Activated T-cell treated with anti-CD3 and anti-CD28 coated beads, Interleukin-2, amount 50 U/mL, for 72 hours (primary cell): ENCODE measurements at places on chromosomes 3 and 15. TPM values are rescaled to one million over a fixed set of nuclear protein-coding genes. Genes with fewer than 3 reads are reported as not detected.

The TIPIN gene
- 35.8 TPM for total RNA-seq

The ANKDD1A gene
- total RNA-seq: 8.4 TPM

The RTP3 gene
- total RNA-seq: not detected

The RBPMS2 gene
- not detected for total RNA-seq

The EHD4 gene
- 22.6 TPM for total RNA-seq

The RNF13 gene
- 45.0 TPM for total RNA-seq

The C3orf62 gene
- total RNA-seq: 7.0 TPM

The TM4SF4 gene
- not detected for total RNA-seq

The QARS1 gene
- total RNA-seq: 371 TPM

The PLA1A gene
- total RNA-seq: 0.79 TPM

The CD200R1 gene
- total RNA-seq: 2.2 TPM

The SERINC4 gene
- 0.23 TPM for total RNA-seq

The NUP210 gene
- total RNA-seq: 138 TPM

The ERC2 gene
- 0.19 TPM for total RNA-seq

The MYZAP gene
- not detected for total RNA-seq

The DHFR2 gene
- total RNA-seq: 9.3 TPM

The FYCO1 gene
- total RNA-seq: 17.6 TPM

The EEF1AKMT4 gene
- 3.5 TPM for total RNA-seq

The P2RY1 gene
- total RNA-seq: 1.7 TPM

The TBCCD1 gene
- total RNA-seq: 13.6 TPM

The HRH1 gene
- total RNA-seq: 4.6 TPM

The HES1 gene
- 0.91 TPM for total RNA-seq

The SQOR gene
- total RNA-seq: 108 TPM

The FRMD5 gene
- total RNA-seq: 0.60 TPM

The SLC24A1 gene
- 12.9 TPM for total RNA-seq

The SCAMP5 gene
- total RNA-seq: 1.2 TPM

The CEP152 gene
- 39.6 TPM for total RNA-seq

The TPRA1 gene
- total RNA-seq: 31.1 TPM

The ITGB5 gene
- total RNA-seq: 0.65 TPM

The SLCO3A1 gene
- total RNA-seq: 13.6 TPM

The CHRNA7 gene
- 0.46 TPM for total RNA-seq

The DNAH12 gene
- total RNA-seq: 0.21 TPM

The TIMP4 gene
- 0.24 TPM for total RNA-seq

The UBA3 gene
- total RNA-seq: 95.3 TPM

The GPR62 gene
- total RNA-seq: not detected

The GADL1 gene
- total RNA-seq: not detected

The CA12 gene
- 0.55 TPM for total RNA-seq

The MOBP gene
- not detected for total RNA-seq

The HMCES gene
- 66.6 TPM for total RNA-seq

The SPTBN5 gene
- 0.41 TPM for total RNA-seq

The BUB1B gene
- total RNA-seq: 91.2 TPM

The DET1 gene
- 3.4 TPM for total RNA-seq
